RPMI8226 (cell line): ENCODE measurements at places on chromosomes 3 and 15.
A peak's percentile ranks its signal among the peaks of the same experiment; 100 is the strongest.

- DNase-seq, result no peak
These were observed 19.9 kb downstream of the TATDN2 start for GRCh38 chr3:10268116-10268515.

DNA sequence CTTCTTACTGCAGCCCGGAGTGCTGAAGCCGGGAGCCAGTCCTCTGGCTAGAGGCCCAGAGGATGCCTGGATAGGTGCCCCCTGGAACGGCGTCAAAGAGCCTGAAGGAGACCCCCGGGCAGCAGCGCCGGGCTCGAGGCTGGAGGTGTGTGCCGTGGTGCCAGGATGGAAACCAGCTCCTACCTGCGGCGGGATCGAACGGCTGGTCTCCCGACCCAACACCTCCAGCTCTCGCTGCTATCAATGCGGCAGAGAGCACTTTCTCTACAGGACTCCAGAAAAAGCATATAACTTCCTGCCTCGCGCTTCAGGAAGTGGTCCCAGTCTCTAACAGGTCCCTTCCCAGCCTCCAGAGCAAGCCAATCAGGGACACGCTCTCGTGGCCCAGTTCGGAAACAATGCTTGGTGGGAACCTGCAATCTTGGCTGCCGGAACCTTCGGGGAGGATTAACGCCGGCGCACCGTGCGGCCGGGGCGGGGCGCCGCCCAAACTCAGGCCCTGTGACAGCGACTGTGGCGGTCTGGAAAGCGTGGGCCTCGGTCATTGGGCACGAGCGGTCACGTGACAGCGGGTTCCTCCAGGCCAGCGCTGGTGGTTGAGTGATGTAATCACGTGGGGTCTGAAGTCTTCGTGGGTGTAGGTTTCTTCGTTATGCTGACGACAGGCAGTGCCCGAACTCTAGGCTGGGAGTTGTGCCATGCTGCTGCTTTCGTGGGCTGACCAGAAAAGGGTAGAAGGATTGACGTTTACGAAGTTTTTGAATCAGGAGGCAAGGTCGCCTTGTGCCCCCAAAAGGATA lies at the start of gene SLC33A1:
Gene SLC33A1, minus strand, starts transcription at position 287 of the 800 bp plus-strand sequence. CDS start 430 bp downstream, outside the sequence.
- peak; percentile 100 for DNase-seq

GRCh38 chr15:62903437-62903836 lies 139.1 kb upstream of the TPM1 start:
- DNase-seq, result no peak

- DNase-seq, result no peak
These were observed 28.8 kb downstream of the SMAD3 start for GRCh38 chr15:67094001-67094826.

- no peak for DNase-seq
These were observed 45.1 kb upstream of the FGD5 start for GRCh38 chr3:14773691-14774128.

GRCh38 chr15:62099094-62099601 lies 32.4 kb downstream of the C2CD4A start:
- no peak for DNase-seq

GRCh38 chr3:107765524-107765923 lies 242.8 kb downstream of the BBX start:
- no peak for DNase-seq

- DNase-seq, result no peak
These were observed 53.2 kb upstream of the KLF13 start for GRCh38 chr15:31273258-31273941.
